Epithelial cell of esophagus (primary cell): ENCODE measurements at places on chromosomes 16 and 17.

GRCh38 chr17:61451538-61452300 lies 503 bp upstream of the TBX4 start:
- DNase-seq = no peak

- DNase-seq = no peak
Measured at GRCh38 chr17:77527836-77528505, 387.2 kb downstream of the SEC14L1 start.

GRCh38 chr16:70428178-70428998 lies 10.5 kb downstream of the ST3GAL2 start:
- peak; percentile 84 for DNase-seq

DNA sequence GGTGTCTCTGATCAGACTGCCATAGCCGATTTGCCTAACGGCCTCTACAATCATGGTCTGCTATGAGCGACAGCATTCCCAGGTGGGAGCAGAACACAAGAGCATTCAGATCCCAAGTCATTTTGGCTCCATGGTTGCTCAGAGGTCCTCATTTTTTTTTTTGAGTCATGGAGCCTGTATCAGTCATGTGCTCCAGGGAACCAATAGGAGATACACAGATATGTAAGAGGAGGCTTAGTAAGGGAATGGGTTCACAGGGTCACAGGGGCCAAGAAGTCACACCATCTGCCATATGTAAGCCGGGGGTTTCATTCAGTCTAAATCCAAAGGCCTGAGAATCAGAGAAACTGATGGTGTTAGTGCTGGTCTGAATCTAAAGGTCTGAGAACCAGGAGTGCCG lies 36.8 kb downstream of the CPPED1 start:
- DNase-seq = no peak

- DNase-seq = no peak
Measured at GRCh38 chr17:28470266-28470913, 3.1 kb upstream of the SLC13A2 start.

- DNase-seq = no peak
Measured at GRCh38 chr17:4009186-4009785, 45.0 kb upstream of the ATP2A3 start.

GRCh38 chr17:38724337-38724988 lies 5.7 kb upstream of the CISD3 start:
- no peak for DNase-seq

DNA sequence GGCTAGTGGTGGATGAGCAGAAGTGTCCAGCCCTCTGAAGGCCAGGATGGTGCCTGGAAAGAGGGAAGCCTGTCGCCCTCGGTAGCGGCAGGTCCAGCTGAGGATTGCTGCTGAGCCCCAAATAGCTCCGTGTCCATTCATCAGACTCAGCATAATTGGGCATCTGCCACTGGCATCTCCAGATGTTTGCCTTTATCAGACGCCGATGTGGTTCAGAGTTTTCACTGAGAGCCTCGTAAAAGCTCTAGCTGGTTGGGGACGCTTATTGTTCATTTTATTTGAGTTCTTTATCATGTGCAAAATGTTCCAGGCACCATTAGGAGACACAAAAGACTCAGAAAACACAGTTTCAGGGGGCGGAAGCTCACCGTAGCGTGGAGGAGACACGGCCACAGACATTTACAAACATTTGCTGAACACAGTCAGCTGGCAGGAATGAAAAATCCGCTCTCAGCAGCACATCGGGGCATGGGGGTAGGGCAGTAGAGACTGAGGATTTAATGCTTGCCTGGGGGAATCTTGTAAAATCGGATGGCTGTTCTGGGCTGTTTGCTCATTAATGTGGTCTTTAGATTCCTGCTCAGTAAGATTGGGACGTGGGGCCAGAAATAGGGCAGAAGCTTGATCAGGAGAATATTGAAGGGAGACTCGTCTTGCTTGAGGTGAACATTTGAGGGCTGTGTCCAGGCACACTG lies 41.7 kb downstream of the SMPD3 start:
- peak; percentile 12 for DNase-seq

DNA sequence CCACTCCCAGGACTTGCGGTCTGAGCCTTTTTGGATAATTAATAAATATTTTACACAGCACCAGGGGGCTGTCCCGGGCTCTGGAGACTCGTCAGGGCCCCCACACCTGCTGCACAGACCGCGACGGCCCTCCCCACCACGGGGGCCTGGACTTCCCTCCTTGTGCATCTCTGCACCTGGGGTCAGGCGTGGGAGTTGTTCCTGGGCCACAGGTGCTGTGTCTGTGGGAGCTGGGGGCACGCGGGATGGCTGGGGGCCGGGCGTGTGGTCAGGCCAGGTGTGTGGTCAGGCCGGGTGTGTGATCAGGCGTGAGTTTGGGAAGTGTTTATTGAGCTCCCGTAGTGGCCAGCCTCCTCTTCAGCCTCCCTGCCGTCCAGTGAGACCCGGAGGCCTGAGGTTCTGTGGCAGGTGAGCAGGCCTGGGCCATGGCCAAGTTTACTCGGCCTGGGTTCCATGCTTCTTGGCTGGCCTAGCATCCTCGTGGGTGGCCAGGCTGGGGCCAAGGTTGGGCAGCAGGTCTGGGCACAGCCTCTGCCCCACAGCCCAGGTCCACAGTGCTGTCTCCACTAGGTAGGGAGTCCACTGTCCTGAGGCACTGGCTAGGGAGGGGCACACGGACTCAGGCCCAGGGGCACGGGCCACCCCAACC lies 1.9 kb upstream of the STUB1 start:
- DNase-seq = no peak

GRCh38 chr16:90057738-90058173 lies 19.4 kb downstream of the PRDM7 start:
- DNase-seq = peak; percentile 71

GRCh38 chr16:55384288-55385247 lies 60.6 kb downstream of the IRX6 start:
- no peak for DNase-seq

DNA sequence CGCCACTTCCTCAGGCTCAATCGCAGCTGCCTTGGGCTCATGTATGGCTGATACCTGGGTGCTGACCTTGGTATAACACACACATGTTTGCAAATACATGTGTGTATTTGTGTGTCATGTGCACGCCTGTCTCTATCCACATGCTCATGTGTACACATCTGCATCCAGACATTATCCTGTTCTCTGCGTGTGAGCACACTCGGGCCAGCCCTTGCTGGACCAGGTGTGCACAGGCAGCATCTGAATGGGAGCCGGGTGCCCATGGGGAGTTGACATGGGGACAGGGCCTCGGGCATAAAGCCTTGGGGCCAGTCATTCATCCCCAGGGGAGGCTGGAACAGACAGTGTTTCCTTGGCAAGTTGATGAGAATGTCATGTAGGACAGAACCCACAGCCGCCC lies 29.1 kb upstream of the CRHR1 start:
- no peak for DNase-seq

DNA sequence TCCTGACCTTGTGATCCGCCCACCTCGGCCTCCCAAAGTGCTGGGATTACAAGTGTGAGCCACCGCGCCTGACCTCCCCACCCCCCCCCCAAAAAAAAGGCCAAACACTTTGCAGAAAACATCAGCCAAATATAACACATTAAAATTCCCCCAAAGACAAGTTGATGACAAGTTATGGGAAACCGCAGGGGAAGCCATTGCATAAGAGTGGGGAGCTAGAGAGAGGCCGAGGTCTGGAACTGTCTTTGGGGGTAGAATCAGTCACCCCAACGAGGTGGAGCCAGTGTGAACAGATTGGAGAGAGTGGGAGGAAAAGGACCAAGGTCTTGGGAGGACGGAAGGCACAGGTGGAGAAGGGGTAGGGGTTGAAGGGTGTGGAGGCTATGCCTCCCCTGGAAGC lies 2.8 kb downstream of the DRC3 start:
- DNase-seq = no peak

GRCh38 chr16:1147027-1147426 lies 5.9 kb upstream of the CACNA1H start:
- no peak for DNase-seq

DNA sequence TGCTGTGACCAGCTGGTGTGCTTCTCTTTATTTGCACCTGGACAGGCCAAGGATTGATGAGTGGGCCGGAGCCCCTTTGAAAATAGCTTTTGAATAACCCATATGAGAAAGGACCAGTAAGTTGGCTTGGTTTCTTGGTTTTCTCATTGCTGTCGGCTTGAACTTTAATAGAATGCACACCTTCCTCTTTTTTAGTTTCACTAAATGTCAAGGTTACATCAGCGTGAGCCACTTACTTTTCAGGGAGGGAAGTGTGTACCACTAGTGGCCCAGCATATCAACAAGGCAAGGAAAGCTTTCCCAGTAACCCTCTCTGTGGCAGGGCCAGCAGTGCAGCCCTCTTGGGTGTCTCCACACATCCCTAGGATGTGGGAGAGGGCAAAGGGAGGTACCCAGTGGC lies 433.3 kb downstream of the CA10 start:
- DNase-seq = no peak

DNA sequence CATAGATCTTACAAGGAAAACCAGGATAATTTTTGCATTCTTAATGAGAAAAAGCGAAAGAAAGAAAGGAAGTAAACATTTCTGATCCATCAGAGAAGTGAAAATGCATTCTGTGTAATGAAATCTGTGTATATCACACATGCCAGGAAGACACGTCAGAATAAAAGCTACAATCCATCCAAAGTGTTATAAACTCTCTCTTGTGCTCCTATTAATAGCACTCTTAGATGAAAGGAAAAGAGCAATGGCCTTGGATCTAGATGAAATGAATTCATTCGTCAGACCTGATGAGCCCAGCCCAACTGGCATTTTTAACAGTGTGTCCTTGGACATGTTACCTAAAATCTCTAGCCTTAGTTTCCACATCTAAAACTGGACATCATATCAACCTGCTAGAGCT lies 885.5 kb downstream of the CDH11 start:
- DNase-seq = no peak

DNA sequence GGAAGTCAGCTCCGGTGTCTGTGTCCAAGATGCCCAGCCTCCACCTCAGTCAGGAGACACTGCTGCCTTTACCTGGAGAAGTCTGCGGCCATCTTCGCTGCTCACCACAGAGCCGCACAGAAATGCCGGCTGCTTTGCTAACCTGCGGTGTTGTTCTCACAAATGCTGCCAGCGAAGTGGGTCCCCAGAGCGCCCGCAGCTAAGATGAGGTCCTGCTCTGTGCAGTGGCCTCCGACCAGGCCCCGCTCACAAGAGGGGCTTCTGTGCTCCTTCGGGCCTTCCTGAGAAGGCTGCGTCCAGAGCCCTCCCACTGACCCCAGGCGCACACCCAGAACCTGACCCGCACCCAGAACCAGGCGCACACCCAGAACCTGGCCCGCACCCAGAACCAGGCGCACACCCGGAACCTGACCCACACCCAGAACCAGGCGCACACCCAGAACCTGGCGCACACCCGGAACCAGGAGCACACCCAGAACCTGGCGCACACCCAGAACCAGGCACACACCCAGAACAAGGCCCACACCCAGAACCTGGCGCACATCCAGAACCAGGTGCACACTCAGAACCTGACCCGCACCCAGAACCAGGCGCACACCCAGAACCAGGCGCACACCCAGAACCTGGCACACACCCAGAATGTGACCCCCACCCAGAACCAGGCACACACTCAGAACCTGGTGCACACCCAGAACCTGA lies 51.5 kb upstream of the FASN start:
- no peak for DNase-seq

GRCh38 chr16:3541527-3542155 lies 35.6 kb downstream of the NLRC3 start:
- no peak for DNase-seq

- DNase-seq = peak; percentile 9
Measured at GRCh38 chr16:83912519-83913244, 13.8 kb downstream of the MLYCD start.

DNA sequence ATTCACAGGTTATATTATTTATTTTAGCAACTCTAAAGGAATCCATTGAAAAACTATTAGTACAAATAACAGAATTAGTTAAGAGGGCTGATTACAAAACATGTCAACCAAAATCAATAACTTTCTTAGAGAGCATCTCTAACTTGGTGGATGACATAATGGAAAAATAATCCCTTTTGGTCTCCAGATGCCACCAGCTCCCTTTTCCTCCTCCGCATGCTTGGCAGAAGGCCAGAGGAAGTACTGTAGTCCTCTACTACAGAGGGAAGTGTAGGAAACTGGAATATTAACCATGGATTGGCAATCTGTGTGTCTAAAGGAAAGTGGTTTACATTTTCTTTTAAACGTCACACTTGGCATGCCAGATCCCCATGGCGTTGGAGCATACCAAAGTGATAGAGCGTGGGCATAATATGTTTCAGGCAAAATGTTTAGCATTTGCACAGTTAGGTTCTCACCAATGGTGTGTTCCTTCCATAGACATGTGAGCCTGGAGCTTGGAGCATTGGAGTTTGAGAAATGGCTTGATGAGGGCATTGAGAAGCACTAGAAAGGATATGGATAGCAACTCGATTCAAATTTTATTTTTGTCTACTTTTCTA lies 106.3 kb downstream of the PRKCB start:
- DNase-seq = no peak

GRCh38 chr17:17613708-17614114 lies 22.2 kb upstream of the PEMT start:
- DNase-seq = peak; percentile 75

DNA sequence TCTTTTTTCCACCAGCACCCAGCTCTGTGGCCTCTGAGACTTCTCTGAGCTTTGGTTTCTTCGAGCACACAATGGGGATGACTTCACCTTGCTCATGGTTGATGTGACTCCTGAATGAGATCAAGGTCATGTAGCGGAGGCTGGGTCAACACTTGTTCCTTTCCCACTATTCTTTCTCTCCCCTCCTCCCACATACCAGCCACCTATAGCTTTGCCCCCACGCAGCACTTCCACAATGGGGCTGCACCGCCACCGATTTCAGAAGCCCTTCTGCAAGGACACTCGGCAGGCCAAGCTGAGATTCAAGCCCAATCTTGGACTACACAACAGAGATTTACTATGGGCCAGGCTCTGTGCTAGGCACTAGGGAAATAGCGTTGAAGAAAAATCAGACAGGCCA lies 14.4 kb downstream of the TRIM25 start:
- DNase-seq = no peak

- peak; percentile 6 for DNase-seq
Measured at GRCh38 chr16:55735120-55735781, 79.5 kb downstream of the SLC6A2 start.

DNA sequence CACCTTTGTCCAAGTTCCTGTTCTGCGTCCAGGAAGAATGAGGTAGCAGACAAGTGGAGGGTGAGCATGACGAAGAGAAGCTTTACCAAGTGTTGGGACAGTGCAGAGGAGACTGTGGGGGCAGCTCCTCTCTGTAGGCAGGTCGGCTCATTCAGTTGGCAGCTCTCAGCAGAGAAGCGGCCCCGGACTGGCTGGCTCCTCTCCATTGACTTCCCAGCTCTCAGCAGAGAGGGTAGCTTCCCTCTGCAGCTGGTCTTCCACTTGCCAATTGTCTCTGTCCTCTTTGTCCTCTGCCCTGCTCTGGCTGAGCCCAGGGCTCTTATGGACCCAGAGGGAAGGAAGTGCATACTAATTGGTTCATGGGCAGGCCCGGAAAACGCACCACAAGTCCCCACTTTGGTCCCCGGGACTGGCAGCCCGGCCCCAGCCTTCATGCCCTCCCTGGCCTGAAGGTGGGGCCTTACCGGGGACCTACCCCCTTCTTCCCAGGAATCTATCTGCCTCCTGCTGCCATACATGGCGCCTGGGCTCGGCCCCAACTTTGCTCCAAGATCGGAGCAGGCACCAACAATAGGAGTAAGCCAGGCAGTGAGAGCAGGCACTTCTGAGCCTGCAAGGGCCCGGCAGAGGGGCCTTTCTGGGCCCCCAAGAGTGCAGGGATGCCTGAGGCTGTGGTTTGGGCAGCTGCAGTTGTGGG lies 10.1 kb downstream of the KCTD5 start:
- DNase-seq = no peak
